ENCODE measurements at places on chromosomes 2 and 18.

DNA sequence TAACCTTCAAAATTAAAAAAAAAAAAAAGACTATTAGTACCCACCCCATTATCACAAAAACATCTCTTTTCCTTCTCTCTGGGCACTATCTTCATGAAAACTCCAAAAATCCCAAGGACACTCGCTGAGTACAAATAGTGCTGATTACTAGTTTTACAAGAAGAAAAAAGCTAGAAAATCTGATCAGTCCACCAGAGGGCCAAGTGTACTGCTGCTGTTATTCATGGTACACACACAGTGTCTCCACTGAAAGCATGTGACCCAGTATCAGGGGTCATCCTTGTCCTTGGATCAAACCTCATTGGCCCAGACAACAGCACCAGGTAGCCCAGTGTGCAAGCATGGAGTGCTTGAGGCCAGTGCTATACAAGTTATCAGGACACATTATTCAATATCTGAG is 382.7 kb upstream of the KLHL29 start:
- DNase-seq = no peak

GRCh38 chr18:78972930-78973331 is 6.7 kb upstream of the SALL3 start:
- no peak for DNase-seq

- no peak for DNase-seq
These were observed 189.8 kb upstream of the SALL3 start for GRCh38 chr18:78789850-78790249.

GRCh38 chr2:14751581-14751980 is 119.1 kb downstream of the LRATD1 start:
- DNase-seq = no peak

DNA sequence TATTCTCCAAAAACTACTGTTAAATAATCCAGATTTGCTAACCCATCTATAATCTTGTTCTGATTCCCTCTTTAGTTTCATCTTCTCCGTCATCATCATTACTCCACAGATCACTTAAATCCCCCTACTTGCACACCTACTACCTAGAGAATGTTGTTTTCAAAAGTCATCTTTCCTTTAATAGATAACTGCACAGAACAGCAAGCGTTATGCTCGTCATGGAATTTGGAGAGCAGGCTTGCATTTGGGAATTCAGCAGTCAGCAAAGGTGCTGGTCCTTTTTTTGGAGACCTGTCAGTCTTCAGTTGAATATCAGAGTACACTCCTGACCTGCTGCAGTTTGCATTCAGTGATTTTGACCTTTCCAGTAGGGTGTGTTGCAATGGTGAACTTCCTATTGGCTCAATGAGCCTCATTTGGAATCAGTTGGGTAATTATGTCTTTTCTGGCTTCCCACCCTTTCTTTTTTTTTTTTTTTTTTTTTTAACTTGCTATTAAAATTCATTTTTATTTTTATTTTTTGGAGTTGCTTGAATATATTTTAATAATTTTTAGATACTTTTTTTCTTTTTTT is 110.6 kb downstream of the HNRNPLL start:
- no peak for DNase-seq

GRCh38 chr2:133819906-133820305 is 251.6 kb upstream of the NCKAP5 start:
- no peak for DNase-seq

- peak; percentile 58 for DNase-seq
These were observed 3.5 kb downstream of the CRIM1 start for GRCh38 chr2:36359067-36359466.

DNA sequence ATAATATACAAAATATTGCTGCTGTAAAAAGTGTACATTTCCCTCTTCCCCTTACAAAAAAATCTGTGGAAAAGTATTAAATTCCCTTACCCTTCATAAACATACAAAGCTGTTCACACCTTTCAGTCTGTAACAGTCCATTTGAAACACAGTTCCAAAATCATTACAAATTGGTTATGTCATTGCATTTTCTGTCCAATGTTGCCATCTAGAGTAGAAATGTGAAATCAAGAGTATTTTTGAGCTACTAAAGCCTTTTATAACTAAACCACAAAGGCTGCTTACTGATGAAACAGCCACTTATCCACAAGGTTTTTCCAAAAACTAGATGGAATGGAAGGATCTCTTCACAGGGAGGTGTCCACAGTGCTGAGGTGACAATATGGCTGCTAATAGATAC is 72.5 kb downstream of the SS18 start:
- DNase-seq = peak; percentile 12

DNA sequence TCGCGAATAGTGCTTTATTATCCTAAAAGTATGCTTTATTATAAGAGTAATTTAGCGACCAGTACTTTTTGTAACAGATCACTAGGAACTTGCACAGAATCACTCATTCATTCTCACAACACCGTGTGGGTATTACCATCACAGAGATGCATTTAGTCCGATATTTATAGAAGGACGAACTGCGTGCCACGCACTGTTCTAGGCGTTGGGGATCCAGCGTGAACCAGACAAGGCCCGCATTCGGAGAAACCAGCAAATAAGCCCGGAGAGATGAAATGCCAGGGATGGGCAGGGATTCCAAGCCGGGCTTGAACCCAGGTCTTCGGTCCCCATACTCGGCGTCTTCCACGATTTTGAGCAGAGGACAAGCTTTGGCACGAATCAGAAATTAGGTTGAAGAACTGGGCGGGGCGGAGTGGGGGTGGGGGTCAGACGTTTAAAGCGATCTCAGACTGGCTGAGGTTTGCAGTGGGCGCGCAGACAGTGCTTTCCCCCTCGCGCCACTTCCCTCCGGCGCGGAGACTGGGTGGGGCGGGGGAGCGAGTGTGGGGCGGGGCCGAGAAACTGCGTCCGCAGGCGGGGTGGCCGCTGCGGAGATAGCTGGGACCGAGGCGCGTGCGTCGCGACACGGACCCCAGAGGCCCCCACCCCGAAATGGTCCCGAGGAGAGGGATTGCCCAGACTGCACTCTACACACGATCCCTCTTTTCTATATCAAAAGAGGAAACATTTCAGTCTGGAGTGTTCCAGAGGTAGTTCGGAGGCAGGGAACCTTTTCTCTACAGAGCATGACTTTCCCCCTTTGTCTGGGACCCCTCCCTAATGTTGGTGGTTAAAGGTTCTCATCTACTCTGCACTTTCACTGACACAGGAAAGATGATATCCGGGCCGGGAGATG is 1.1 kb upstream of the CXCR4 start:
- DNase-seq = no peak

DNA sequence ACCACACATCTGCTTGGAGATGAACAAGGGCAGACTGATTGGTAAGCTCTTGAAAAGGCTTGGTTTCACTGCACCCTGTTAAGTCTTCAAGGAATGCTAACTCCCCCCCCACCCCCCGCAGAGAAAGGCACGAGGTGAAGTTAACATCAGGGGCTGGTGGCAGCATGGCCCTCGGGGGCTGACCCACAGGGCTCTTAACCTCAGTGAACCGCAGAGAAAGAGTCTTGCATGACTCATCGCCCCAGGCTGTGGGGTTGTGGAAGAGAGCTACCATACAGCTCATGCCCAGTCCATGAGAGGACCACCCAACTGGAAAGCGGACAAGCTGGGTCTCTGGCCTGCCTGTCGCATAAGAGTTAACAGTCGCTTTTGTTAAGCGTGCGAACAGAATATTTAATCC is 10.6 kb upstream of the CEP68 start:
- no peak for DNase-seq

GRCh38 chr2:236307641-236308040 is 43.4 kb upstream of the ASB18 start:
- DNase-seq = no peak

- DNase-seq = peak; percentile 59
These were observed 16.4 kb upstream of the ST3GAL5 start for GRCh38 chr2:85905187-85905666.

DNA sequence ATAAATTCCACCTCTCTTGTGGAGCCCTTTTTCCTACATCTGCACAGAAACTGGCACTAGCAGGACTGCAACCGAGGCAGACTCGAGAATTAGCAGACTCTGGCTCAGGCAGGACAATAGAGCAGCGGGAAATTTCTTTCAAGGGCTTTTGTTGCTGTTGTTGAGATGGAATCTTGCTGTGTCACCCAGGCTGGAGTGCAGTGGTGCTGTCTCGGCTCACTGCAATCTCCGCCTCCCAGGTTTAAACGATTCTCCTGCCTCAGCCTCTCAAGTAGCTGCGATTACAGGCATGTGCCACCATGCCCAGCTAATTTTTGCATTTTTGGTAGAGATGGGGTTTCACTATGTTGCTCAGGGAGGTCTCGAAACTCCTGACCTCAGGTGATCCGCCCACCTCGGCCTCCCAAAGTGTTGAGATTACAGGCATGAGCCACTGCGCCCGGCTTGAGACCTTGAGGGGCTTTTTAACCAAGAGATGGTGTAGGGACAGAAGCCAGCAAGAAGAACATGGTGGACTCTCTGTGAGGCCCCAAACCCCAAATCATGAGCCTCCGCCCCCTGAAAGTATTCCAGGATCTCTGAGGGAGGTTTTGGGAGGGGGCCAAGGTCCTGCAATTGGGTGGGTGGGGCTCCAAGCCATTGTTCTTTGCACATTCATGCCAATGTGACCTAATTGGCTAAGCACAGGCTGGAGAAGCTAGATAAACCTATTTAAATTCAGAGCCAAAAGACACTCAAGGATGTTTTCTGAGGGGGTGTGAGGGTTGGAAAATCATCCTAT is 68.4 kb upstream of the MSH2 start:
- no peak for DNase-seq
